ENCODE measurements at places on chromosomes 5 and 9.

DNA sequence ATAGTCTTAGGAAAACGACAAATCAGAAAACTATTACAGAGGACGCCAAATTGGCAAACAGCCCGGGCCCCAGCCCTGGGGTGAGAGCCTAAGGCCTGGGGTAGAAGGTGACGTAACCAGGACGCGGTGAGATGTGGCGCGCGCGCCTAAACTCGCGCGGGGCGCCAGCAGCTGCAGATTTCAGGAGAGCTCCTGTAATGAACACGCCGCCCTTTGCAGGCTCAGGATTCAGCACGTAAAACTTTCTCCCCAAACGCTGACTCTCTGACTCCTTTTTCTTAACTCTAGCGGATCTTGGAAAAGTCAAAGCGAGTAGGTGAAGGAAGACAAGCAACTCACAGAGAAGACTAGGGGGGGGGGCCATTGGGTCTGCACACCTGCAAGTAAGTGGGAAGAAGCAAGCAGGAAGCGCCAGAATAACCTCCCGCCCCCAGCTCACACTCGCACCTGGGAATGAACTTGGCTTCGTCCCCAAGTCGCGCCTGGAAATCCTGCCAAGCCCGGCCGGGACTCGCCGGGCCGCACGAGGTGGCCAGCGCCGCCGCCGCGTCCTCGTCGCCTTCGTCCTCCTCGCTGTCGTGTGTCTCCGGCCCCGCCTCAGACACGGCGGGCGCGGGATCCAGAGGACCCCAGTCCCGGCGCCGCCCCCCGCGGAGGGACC lies 822 bp downstream of the RASEF start:
- no peak for DNase-seq

GRCh38 chr9:72322259-72322658 lies 42.7 kb downstream of the ZFAND5 start:
- DNase-seq = no peak

DNA sequence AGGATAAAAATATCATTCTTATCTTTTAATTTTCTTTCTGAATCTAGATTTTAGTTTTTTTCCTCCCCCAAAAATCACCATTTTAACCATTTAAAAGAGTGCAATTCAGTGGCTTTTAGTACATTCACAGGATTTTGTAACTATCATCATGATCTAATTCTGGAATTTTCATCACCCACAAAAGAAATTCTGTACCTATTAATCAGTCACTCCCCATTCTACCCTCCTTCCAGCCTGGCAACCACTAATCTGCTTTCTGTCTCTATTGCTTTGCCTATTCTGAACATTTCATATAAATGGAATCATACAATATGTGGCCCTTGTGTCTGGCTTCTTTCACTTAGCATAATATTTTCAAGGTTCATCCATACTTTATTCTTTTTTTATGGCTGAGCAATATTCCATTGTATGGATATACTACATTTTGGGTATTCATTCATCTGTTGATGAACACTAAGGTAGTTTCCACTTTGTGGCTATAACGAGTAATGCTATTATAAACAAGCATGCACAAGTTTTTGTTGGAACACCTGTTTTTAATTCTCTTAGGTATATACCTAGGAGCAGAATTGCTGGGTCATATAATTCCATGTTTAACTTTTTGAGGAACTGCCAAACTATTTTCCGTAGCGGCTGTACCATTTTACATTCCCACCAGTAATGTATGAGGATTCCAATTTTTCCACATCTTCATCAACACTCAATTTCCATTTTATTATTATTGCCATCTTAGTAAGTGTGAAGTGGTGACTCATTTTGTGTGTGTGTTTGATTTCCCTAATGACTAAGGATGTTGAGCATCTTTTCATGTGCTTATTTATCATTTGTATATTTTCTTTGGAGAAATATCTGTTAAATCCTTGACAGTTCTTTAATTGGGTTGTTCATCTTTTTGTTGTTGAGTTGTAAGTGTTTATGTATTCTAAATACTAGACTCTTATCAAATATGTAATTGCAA lies 340.3 kb downstream of the CWC27 start:
- DNase-seq = no peak

GRCh38 chr5:16592255-16592654 lies 24.5 kb downstream of the RETREG1 start:
- DNase-seq = no peak

DNA sequence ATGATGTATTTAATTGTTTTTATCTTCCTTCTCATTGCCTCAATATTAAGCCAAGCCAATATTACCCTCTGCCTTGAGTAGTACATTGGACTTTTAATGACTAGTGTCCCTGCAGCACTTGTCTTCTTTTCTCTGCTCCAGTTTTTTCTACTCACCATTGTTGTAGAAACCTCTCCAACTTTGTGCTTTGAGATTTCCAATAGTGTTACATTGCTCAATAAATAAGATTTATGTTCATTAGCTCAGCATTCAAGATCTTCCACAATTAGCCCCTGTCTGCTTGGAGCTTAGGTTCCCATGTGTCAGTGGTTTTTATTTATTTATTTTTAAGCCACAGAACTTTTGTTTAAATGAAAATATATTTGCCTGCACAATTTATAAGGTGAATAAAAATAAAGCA lies 145.3 kb downstream of the ADGRV1 start:
- DNase-seq = no peak

DNA sequence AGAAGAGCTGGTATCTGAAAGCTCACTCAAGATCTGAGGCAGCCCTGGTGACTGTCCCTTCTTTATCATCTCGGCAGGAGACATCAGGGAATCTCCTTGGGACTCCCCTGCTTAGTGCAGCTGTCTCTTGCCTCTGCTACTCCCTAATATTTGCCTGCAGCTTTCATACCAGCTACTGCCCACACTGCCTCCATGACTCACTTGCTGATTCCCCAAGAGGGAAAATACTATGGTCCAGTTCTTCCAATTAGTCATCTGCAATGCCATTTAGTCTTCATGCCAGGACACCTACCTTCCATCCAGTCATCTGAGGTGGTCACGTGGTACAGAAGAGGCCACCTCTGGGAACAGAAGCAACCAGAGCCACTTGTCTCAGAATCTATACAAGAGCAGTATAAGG lies 270.8 kb downstream of the NTRK2 start:
- DNase-seq = no peak

DNA sequence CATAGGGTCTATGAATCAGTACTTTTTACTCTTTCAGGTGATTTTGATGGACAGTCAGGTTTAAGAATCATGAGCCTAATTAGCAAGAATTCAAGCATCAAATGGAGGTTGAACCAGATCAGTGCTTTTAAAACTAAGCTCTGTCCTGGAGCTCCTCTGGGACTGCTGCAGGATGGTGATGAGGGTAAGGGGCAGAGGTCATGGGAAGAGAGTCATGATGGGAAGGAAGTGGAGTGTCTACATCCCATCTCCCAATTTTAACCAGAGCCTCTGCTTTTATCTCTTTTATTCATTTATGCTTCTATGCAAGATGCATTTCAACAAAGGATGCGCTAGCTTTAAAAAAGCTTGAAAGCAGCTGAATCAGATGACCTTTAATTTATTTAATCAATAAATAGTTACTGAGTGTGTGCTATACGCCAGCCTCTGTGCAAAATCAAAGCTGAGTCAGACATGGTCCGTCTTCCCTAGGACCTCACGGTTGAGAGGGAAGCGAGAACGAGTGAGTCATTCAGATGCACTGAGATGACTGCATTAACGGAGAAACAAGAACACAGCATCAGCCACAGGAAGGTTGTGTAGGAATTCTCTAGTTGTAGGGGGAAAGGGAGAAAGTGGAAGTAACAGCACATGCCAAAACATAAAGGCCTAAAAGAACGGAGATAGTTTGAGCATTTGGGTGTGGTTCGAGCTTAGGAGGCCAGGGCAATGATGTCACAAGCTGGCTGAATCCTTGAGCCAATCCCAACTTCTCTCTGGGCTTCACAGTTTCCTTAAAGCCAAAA lies 441.6 kb upstream of the BRINP1 start:
- no peak for DNase-seq

DNA sequence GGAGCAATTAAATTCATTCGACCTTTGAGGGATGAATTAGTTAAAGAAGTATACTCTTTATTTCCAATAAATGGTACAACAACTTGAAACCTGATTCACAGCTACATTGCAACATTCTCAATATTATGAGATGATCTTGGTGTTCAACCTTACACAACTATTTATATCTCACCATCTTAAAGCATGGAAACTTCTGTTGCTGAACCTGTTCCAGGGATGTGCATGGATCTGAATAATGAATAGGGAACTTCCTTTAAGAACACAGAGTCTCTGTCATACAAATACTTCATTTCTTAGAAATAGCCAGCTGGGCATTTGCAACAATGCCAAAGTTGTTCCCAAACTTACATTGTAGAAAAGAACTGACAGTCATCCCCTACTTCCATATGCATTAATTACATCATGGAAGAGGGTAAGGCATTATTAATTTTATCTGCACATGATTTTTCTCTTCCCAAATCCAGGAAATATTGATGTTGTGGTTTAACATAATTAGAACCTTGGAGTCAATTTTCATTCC lies 39.8 kb upstream of the CCDC112 start:
- DNase-seq = no peak

DNA sequence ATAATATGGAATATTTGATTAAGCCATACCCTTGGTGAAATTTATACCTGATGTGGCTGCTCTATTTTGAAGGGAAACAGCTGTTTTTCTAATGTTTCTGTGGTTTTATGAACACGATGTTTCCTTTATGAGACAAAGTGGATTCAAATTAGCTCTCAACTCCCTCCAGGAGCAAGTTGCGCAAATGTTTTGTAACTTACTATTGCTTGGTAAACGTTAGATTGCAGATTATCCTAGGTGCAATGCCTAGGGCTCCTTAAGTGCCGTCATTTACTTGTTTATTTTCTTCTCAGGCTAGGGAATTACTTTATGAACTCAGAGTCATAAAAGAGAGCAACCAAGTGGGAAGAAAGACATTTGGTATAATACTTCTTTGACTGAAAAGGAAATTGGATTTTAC lies 763.1 kb downstream of the TAF11L14 start:
- no peak for DNase-seq

DNA sequence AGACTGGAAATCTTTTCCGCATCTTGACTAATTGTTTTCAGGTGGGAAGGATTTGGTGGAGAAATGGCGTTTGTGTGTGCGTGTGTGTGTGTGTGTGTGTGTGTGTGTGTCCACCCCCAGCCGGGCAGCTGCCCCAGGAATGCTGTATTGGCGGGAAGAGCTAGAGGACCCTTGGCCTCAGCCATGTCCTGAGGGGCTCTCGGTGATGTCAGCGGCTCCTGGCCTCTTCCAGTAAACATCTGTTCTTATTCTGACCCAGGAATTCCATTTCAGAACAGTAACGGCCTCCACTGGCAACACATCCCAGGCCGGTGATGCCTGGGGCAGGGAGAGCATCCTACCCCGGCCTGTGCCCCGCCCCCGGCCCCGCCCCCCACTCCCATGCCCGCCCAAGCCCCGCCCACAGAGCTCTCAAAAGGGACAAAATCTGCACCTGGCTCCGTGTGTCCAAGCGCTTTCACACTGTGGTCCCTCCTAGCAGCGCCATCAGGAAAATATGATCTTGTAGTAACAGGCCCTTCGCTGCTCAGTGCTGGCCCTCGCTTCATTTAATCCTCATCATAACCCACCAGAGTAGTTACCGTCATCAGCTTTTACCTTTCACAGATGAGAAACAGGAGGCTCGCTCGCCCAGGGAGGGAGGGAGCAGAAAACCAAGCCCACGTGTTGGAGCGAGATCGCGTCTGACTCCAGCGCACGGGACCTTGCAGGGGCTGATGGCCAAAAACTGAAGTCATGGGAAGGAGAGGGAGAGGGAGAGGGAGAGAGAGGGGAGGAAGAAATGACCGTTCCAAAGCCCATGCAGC lies 18.9 kb downstream of the ADAMTS2 start:
- no peak for DNase-seq

- DNase-seq = no peak
These were observed 196.5 kb upstream of the EFNA5 start for GRCh38 chr5:107867266-107867665.

GRCh38 chr5:128132499-128132898 lies 48.9 kb downstream of the SLC12A2 start:
- no peak for DNase-seq

DNA sequence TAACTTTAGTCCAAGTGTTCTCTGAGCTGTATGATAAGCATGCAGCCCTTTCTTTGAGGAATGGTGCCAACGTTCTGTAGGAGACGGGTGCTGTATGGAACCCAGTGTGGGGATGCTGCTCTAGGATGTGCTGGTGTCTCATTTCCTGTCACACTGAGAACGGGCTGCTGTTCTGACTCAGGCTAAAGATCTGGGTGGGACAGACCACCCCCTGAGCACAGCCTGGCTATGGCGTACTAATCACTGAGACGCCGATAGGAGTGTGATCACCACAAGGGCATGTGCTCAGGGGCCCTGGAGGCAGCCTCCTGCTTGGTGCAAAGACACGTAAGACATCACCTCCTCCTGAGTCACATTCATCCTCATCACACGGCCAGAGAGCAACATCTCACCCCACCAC lies 240.4 kb downstream of the IRX2 start:
- DNase-seq = no peak

GRCh38 chr5:151703227-151703626 lies 16.5 kb upstream of the SPARC start:
- DNase-seq = no peak

DNA sequence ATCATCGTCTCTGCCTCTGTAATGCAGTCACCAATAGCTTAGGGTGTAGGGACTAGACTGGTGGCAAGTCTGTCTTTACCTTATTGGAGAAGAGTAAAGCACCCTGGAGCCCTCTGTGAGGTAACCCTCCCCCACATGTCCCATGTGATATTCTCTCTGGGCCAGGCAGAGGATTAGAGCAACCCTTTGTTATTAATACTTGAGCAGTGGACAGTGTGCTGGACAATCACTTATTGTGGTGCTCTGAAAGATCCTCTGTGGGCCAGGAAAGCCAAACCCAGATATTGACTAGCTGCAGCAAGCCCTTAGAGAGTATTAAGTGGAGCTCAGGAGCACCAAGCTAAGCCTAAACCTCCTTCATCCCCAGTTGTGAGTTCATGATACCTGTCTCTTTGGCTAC lies 139.7 kb upstream of the RUSC2 start:
- DNase-seq = no peak

DNA sequence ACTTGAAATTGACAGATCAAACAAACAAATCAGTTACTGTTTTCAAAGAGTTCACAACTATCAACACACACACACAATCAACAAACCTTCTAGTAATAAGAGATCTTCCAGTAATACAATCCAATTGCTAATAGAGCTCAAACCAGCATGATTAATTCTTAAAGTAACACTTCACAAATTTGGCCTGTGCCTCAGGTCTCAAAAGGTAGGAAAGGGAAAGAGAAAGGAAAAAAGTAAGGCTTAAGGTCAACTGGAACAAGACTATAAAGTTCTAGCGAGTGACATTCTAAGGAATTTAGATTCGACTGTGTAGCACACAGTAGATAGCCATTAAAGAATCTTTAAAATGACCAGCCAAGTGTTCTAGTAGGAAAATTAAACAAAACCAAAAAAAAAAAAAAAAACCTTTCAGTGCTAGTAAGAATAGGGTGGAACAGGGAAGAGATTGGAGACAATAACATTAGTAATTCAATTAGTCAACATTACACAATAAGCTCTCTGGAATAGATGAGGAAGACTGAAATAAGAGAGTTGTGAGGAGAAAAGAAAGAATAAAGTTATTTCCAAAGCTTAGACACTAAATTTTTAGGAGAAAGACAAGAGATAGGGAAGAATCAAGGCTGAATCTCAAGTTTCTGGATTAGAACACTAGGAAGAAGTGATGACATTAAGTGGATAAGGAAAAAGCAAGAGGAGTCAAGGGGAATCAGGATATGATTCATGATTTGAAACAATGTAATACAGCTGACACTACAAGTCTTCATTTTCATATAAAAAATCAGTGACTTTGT lies 86.1 kb downstream of the FBXL17 start:
- no peak for DNase-seq

GRCh38 chr5:68644971-68645370 lies 429.4 kb downstream of the PIK3R1 start:
- no peak for DNase-seq

All from HCT116 (cell line).